ENCODE measurements at places on chromosomes 12 and 14. TPM values are rescaled to one million over a fixed set of nuclear protein-coding genes. Genes with fewer than 3 reads are reported as not detected.

DNA sequence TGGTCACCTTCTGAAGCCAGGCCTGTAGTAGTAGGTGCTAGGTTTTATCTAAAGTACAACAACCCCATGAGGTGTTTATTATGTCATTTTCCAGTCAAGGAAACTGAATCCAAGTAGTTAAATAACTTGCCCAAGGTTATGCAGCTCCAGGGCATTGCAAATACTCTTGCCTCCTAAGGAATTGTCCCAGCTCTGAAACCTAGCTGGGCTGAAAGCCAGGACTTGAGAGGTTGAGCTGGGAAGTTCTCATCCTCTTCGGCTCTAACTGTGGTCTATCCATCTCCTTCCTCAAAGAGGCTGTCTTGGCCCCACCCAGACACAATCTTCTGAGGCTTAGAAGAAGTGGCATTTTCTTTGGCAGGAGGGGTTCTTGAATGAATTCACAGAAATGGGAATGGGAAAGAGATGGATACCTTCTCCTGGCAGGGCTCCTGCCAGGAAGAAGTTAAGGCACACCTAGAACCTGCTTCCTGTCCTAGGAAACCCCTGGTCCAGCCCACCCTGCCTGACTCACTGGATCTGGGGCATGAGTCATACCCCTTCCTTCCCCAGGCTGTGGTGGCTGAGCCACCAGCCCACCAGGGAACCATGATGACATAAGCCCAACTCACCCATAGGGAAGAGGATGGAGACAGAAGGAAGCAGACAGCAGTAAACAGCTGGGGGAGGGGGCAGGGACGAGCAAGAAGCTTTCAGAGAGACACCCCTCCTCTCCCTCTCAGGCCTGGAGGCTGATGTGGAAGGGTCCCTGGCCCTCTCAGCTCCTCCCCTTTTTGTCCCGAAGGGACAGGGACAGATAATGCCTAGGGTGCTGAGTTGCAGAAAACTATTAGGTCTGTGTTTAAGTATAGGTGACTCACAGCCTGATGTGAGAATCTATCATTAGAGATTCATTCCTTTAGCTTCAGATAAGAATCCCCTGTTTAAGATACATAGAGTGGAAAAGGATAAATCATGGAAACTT lies 2.1 kb upstream of the PLEK2 start:
- DNase-seq: peak; percentile 98

GRCh38 chr12:127548123-127548553 lies 718.8 kb upstream of the TMEM132C start:
- peak; percentile 74 for DNase-seq

NCKAP5L gene
- total RNA-seq: 12.9 TPM

- peak; percentile 47 for DNase-seq
These were observed 44.5 kb downstream of the KDM2B start for GRCh38 chr12:121536054-121536898.

PIWIL1 gene
- total RNA-seq: 0.68 TPM

- DNase-seq: no peak
These were observed 16.2 kb upstream of the SPTSSA start for GRCh38 chr14:34478261-34478660.

DNA sequence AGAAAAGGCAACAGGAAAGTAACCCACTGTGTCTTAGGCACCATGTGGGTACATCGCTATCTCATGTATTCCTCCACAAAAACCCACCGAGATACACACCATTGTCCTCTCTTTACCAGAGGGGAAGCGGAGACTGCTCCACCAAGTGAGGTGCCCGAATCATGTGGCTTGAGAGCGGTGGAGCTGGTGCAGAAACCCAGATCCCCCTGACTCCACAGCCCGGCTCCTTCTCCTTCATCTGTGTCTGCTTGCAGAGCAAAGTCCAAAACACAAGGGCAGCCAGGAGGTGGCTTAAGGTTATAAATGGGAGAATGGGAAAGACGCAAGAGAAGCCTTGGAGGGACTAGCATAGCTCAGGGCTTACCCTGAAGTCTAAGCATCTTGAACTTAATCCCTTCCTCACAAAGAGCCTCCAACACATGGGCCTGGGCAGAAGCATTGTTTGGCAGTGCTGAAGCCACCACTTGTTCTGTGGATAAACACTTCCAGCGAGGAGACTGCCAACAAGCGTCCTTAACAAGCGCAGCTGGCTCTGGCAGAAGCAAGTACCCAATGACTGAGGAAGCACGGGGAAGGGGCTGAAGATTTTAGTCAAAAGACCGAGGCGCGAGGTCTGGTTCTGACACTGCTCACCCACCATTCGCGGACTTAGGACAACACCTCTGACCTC lies 83.0 kb downstream of the TTC7B start:
- no peak for DNase-seq

- no peak for DNase-seq
These were observed 14.9 kb downstream of the STXBP6 start for GRCh38 chr14:25034803-25035681.

DNA sequence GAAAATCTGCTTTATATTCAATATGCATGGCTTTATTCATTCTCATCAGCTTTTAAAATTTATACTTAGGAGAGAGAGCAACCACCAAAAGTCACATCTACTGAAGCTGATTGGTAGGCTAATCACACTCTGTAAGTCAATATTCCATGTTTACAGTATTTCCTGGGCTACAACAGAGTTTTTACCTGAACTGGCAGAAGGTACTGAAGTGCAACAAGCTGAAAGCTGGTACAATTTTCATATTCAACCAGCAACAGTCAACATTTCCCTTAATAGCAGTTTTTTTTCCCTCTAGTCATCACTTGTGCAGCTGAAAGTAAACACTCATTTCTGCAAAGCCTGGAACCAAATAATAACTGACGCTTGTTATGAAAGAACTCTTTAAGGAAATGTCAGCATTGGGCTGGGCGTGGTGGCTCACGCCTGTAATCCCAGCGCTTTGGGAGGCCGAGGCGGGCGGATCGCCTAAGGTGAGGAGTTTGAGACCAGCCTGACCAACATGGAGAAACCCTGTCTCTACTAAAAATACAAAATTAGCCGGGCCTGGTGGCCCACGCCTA lies 12.9 kb downstream of the BRAP start:
- no peak for DNase-seq

GRCh38 chr14:87387806-87388205 lies 605.2 kb downstream of the GALC start:
- no peak for DNase-seq

GRCh38 chr14:55814873-55815272 lies 234.9 kb downstream of the KTN1 start:
- peak; percentile 14 for DNase-seq

GRCh38 chr12:99454539-99455172 lies 192.9 kb upstream of the GARIN6 start:
- DNase-seq: no peak

DNA sequence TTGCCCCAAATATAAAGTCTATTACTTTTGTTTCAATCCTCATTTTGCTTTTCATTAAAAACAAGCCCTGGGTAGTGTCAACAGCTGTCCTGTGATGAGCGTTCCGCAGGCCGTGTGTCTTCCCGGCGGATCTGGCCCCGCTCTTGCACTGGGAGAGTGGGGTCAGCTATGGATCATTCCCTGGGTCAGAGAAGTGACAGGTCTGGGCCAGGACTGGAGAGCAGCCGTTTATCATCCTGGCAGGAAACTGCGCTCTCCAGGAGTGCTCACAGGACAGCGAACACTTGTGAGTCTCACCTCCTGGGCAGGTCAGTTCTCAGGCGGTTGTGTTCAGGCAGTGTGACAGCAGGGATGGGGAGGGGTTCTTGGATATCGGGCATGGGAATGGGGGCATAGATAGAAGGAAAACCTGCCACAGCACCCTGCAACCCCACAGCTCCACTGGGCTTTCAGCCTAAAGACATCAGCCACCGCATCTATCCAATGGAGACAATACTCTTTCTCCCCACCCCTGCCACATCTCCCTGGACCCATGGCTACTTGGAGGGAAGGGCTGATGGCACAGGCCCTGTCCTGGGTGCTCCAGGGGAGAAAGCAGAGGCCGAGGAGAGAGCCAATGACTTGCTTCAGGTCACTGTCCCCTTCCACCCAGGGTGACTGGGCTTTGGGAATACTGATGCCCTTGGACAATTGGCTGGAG lies 47.8 kb upstream of the CHGA start:
- DNase-seq: no peak

UTP20 gene
- 42.2 TPM for total RNA-seq

DNA sequence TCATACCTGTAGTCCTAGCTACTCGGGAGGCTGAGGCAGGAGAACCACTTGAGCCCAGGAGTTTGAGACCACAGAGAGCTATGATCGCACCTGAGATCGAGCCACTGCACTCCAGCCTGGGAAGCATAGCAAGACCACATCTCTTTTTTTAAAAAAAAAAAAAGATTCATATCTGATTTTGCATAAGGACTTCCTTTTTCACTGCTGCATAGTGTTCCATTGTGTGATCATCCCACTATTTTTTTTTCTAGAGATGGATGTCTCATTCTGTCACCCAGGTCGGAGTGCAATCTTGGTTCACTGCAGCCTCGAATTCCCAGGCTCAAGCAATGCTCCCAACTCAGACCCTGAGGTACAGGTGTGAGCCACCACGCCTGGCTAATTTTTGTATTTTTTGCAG lies 50.4 kb downstream of the PHETA1 start:
- DNase-seq: no peak

- DNase-seq: no peak
These were observed 563 bp downstream of the DCP1B start for GRCh38 chr12:2003676-2004112.

DNA sequence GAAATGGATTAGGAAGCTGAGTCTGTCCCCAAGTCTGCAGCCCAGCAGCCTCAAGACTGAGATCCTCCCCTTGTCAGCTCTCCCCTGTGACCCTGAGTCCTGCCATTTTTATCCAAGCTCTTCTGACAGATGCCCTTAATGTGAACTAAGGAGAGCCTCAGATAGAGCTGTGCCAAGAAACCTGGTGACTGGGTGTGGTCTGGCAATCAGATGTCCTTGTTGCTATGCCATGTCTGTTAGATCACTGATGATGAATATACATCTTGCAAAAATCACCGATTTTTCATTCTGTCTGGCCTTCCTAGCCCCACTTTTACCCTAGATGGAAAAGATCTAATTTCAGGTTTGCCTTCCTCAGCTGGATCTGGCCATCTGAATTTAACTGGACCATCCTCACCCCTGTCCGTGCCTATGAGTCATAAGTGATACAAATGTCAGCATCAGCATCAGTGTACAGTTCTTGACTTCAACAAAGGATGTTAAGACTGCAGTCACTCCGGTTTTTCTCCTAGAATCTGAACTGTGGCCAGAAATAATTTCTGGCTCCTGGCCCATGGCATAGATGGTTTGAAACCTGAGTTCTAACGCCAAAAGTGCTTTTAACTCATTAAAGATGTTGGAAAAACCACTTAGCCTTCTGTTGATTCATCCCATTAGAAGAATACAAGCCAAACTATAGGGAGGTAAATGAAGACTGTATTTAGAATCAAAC lies 61.2 kb upstream of the GRIP1 start:
- DNase-seq: no peak

Data from Daoy (cell line).